ENCODE measurements at places on chromosomes 1 and 21. TPM values are rescaled to one million over a fixed set of nuclear protein-coding genes. Genes with fewer than 3 reads are reported as not detected.

PTAFR gene
- 2.0 TPM for polyA plus RNA-seq

RGS18 gene
- 1.5 TPM for polyA plus RNA-seq

INAVA gene
- polyA plus RNA-seq, result 12.6 TPM

TEX38 gene
- not detected for polyA plus RNA-seq

KRTAP12-2 gene
- not detected for polyA plus RNA-seq

PLA2G2F gene
- not detected for polyA plus RNA-seq

SLC6A9 gene
- polyA plus RNA-seq, result 2.9 TPM

GART gene
- 53.1 TPM for polyA plus RNA-seq

MRPS6 gene
- polyA plus RNA-seq, result 43.0 TPM

DNA sequence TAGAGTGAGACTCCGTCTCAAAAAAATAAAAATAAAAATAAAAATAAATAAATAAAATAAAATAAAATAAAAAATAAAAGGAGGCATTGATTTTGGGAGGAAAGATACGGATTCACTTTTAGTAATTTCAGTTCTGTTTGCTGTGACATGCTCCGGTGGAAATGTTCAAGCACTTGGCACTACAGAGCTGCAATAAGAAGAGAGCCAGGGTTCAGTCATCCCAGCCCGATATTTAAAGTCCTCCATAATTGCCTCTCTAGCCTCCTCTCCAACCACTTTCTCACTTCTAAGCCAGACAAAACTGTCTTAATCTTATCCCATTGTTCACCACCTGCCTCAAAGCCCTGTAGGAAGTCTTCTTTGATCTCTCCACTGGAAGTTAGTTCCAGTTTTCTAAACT, 55.0 kb upstream of the MACF1 start:
- DNase-seq, result no peak

GRCh38 chr1:224592636-224593582, 23.2 kb upstream of the CNIH3 start:
- no peak for DNase-seq

GRCh38 chr1:200178340-200178739, 150.8 kb downstream of the NR5A2 start:
- no peak for DNase-seq

DNA sequence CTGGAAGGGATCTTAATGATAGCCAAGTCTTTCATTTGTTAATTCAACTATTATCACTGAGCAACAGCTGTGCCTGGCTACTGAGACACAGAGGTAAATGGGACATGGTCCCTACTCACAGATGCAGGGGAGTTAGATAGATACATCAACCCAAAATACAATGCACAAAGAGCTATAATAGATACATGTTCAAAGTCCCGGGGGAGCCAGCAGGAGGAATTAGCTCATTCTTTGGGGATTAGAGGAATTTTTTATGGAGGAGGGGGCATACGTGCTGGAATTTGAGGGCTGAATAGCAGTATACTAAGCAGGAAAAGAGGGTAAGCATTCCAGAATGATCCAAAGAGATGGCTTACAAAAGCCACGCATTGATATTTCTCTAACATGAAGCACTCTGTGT, 34.6 kb downstream of the C8B start:
- no peak for DNase-seq

DNA sequence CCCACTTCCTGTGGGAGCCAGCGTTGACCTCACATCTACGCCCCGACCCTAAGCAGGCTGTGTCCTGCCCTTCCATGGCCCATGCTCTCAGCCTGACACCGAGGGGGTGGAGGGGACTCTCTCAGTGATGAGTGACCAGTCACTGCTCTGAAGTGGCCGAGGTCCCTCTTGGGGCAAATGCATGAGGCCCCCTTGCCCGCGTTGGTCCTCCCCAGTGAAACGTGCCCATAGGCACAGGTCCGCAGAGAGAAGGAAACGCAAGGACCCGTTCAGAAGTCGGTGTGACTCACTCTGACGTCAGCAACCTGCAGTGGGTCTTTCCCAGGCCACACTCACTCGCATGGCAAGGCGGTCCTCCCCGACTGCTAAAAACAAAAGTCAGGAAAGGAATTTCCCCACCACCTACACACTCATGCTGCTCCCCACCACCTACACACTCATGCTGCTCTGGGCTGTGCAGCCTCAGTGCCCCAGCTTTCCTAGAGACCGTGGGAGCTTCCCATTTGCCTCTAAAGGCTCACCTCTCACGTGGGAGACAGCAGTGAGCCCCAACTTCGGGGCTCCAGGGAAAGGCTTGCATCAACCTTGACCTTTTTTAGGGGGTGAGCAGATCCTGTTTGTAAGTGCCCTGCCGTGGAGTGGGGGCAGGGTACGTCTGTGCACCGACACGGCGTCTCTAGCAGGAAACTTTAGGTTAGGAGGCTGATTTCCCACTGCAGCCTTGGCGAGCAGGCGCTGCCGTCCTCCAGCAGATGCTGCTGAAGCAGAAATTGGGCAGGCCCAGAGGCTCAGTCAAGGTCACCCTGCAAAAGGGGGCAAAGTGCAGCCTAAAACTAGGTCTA, 11.4 kb downstream of the UBASH3A start:
- no peak for DNase-seq

GRCh38 chr1:170134521-170134920, 11.2 kb upstream of the NTMT2 start:
- peak; percentile 80 for DNase-seq

GRCh38 chr1:172895050-172895460, 155.7 kb downstream of the TNFSF18 start:
- DNase-seq, result no peak

DNA sequence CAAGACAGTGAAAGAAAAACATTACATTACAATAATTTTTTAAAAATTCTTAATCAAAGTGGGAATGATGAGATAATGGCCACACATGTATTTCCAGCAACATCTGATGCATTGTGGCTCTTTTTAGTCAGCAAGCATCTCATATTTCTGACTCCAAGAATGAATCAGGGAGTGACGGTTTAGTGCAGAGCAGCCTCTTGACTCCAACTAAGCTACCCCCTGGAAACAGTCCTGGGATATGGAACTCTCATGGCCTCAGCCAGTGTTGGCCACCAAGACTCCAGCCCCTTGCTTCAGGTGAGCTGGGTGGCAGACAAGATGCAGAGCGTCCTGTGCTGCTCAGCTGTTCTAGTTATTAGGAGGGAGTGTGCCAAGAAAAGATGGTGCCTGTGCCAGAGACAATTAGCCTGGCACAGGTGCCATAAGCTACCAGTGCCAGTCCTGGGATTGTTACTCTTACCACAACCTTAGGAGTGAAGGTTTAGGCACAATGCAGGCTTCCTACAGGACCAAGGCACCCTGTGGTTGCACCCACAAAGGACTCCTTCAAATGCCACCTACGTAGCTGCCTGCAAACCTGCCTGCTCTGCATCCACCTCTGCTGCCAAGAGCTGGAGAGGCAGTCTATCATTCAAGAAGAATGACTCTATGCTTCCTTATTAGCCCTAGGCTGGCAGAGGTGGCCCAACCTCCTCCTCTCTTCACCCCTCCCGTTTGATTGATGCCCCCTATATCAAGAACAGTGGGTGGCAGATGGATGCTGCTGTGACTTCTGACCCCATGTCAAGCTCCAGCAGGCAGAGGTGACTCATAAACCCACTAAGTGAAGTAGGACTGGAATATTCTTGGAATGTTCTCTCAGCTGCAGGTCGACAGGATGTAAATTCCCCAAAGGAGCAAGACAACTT, 6.0 kb upstream of the SEC16B start:
- DNase-seq, result no peak

DNA sequence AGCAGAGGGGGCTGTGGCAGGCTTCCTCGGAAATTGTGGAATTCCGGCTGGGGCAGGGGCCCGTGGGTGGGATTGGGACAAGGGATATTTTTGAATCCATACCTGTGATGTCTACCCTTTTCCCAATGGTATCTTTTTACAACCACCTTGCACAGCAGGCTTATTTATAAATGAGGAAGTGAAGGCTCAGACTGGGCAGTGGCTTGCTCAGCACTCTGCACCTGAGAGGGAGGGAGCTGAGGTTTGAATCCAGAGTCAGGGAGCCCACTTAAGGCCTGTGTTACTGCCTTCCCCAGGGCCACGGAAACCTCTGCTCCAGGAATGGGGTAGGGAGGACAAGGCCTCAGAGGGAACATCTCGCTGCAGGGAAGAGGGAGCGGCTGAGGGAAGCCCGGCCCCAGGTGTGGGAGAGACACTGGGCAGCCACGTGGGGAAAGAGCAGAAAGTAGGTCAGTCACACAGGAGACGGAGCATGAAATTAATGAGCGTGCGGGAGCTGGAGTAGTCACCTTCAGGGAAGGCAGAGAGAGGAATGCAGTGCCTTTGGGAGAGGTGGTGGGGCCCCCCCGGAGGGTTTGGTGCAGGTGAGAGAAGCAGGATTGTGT, 35.4 kb upstream of the SCMH1 start:
- DNase-seq, result no peak

- DNase-seq, result no peak
Observed at GRCh38 chr1:10553118-10553517, 78.4 kb downstream of the PEX14 start.

- DNase-seq, result no peak
Observed at GRCh38 chr1:55352080-55352810, 137.1 kb upstream of the USP24 start.

- no peak for DNase-seq
Observed at GRCh38 chr1:214422137-214422671, 129.2 kb downstream of the PTPN14 start.

- DNase-seq, result no peak
Observed at GRCh38 chr21:33510826-33511225, 19.3 kb upstream of the DNAJC28 start.

- DNase-seq, result no peak
Observed at GRCh38 chr1:198169672-198170071, 12.9 kb downstream of the NEK7 start.

- no peak for DNase-seq
Observed at GRCh38 chr1:234498448-234499118, 19.6 kb upstream of the TARBP1 start.

- DNase-seq, result no peak
Observed at GRCh38 chr1:24379733-24380315, 33.8 kb downstream of the STPG1 start.

- no peak for DNase-seq
Observed at GRCh38 chr1:161890574-161890973, 124.5 kb downstream of the ATF6 start.

GRCh38 chr1:68015971-68016370, 34.5 kb downstream of the DIRAS3 start:
- DNase-seq, result no peak

All from muscle of arm (tissue), 14 donors.